ENCODE measurements at places on chromosomes 6 and 20.

- DNase-seq, result no peak
These were observed 2.6 kb downstream of the TFEB start for GRCh38 chr6:41732591-41733359.

DNA sequence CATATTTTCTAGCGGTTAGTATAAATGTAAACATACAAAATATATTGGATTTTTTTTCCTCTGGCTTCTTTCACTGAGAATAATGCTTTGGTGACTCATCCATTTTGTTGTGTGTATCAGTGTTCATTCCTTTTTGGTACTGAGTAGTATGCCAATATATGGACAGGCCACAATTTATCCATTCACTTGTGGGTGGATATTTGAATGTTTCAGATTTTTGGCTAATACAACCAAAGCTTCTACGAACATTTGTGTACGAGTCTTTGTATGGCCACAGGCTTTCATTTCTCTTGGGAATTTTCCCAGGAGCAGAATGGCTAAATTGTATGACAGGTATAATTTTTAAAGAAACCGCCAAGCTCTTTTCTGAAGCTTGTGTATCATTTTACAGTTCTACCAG lies 677.5 kb downstream of the HDGFL1 start:
- no peak for DNase-seq

DNA sequence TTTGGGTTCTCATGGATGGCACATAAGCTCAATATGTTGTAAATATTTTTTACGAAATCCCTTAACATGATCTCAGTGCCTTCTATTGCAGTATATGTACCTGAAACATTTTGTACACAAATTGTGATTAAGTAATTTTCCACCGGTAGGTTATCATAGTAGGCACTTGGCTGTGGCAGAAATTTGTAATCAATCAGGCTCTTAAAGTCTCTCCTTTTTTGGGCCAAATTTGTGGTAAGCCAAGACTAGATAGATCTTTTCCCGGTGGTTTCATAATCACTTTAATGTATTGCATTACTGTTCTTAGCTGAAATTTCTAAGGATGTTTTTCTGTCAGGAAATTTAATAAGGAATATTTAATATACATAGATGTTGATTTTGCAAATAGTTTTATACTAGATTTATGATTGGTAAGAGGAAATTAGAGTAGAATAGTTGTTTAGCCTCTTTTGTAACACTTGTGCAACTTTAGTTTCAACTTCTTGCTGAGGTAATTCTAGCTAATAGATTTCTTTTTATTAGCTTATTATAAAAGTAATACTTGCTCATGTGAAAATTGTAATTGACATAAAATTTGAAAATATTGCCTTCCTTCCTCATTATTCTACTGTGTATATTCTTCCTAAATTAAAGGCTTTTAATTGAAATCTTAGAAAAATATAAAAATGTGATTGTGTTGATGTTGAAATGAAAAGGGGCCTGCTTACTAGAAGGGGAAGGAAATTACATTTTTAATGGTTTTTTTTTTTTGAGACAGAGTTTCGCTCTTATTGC lies 3.2 kb downstream of the PCMT1 start:
- peak; percentile 45 for DNase-seq

GRCh38 chr20:17882834-17883591 lies 85.6 kb downstream of the SNX5 start:
- DNase-seq, result no peak

GRCh38 chr20:46058599-46059281 lies 29.7 kb downstream of the SLC12A5 start:
- DNase-seq, result no peak

GRCh38 chr6:12720310-12720709 lies 3.7 kb downstream of the PHACTR1 start:
- no peak for DNase-seq

GRCh38 chr6:169568314-169569087 lies 133.3 kb downstream of the WDR27 start:
- no peak for DNase-seq

DNA sequence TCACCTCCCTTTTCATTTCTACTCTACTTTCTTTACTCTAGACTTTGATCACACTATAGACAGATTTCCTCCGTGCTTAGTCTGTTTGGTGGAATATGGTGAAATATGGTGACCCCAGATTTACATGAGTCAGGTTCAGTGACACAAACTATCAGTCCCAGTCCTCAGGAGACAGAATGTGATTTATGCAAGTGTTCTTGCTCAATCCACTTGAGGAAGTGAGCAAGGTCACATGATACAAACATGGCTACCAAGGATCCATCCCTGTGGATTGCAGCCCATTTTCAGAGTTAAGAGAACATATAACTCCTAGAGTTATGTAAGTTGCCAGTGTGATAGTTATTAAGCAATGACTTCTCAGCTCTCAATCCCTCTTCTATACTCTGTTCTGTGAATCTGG lies 23.7 kb upstream of the TSHZ2 start:
- DNase-seq, result no peak

DNA sequence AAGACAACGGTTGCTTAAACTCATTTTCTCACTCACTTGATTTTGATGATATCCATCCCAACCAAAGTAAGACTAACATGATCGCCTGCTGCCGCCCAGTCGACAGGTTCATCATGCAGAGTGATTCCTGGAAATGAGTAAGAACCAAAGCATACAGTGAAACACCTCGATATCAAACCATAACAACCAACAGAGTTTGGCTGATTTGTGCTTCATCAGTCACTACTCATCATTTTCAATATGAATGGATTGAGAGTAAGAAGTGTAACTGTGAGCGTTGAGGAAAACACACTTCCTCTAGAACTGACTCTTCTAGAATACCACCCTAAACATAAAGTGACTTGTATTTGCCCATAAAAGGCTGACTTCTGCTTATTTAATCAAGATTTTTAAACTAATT lies 29.2 kb upstream of the ALDH8A1 start:
- no peak for DNase-seq

- no peak for DNase-seq
These were observed 48.0 kb downstream of the MAPK14 start for GRCh38 chr6:36075656-36076055.

DNA sequence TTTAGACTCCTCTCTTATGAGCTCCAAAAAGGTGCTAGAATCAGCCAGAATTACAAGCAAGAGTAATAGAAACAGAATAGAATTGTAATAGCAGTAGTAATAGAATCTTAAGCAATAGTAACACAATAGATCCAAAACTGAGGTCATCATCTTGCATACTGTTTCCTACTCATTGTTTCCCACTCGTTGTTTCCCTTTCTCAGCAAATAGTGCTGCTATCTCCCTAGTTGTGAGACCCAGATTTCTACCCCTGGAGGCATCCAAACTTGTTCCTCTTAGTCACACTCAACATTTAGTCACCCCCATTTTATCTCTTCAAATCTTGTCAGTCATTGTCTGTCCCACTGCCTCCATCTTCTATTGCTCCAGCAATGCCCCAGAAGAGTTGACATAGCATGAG lies 356.9 kb upstream of the MARCKS start:
- DNase-seq, result no peak

DNA sequence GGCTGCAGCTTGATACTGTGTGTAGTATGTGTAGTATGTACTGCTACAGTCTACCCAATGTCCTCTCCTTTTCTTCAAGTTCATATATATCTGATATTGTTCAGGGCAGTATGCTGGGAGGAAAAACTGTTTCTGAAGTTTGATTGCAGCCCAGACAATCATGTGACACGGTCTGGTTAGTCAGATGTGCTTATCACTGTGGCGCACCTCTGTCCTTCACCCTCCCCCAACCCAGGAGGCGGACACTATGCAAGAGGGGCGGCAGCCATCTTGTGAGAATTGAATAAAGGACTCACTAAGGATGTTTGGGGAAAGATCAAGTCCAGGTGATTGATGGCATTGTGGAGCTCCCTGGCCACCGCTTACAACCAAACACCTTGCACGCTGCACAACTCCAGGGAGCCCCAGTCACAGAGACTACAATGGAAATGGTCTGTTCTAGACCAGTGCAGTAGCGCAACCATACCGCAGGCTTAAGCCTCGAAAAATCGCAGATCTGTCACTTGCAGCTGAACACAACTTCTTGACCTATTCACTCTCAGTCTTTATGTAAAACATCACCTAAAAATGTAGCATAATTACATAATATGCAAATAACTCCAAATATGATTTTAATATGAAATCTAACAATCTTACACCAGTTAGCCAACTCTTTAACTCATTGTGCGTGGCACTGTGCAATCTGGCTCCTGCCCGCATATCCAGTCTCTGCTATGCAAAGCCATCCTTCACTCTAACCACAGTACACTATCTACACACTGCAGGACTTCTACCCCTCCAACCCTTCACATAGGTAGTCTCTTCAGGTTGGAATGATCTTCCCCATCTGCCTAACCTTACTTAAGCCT lies 79.3 kb downstream of the VGLL2 start:
- no peak for DNase-seq

DNA sequence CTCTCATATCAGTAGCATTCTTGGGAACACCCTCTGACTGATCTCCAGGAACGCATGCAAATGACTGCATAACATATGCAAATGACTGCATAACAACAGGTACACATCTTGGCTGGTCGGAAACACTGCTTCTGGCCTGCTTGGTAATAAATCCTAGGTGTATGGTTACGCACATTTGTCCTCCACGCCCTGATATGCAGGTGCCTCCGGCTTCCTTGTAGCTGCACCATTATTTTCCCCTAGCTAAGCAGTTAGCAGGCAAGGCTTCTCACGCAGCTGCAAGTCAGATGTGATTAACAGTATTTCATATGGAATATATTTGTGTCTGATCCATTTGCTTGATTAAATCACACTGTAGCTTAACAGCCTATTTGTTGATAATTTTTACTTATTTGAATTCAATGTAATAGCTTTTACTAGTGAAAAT lies 5.9 kb downstream of the RPS6KA2 start:
- no peak for DNase-seq

GRCh38 chr20:313948-314347 lies 11.4 kb upstream of the SOX12 start:
- peak; percentile 73 for DNase-seq

- no peak for DNase-seq
These were observed 68.8 kb upstream of the NNAT start for GRCh38 chr20:37452236-37452635.

DNA sequence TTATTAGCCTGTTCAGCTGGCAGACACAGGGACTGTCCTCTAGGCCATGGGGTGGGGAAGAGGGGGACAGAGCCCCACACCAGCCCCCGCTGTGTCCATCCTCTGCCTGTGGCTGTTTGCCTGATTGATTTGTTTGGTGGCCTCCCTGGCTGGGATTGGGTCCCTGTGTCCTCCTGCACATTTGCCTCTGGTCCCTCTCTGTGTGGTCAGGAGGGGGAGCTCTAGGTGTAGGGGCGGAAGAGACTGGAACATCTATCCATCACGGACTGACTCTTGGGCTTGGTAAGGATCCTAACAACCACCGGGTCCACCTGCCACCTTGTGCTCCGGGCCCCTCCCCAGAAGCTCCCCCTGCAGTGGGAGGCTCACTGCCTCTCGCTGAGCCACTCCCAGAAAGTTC lies 38.4 kb upstream of the CCDC167 start:
- DNase-seq, result no peak

DNA sequence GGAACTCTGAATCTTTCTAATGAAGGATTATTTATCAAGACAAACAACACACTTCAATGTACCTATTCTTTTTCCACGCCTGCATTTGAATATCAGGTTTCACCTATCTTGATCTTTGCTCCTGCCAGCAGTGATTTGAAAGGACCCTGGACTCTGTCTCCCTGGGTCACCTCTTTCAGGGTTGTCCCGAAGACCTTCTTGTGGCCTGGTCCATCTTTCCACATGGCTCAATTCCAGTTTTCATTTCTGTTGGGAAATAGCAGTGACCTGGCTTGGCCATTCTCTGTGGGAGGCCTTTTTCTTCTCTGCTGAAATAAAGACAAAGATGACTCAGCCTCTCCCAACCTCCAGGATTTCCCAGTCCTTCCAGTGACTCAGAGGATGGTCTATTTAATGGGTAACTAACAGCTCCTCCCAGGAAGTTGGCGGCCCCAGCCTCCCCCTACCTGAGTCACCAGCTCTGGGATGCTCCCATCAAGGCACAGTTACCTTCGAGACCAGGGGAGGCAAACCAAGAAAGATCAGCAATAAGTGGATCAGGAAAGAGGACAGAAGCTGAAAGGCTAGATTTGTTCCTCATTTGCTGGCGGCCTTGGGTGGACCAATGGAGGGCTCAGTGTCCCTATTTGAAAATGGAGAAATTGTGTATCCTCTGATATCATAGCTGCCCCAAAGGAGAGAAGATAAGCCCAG lies 120.2 kb upstream of the RNF24 start:
- peak; percentile 97 for DNase-seq

DNA sequence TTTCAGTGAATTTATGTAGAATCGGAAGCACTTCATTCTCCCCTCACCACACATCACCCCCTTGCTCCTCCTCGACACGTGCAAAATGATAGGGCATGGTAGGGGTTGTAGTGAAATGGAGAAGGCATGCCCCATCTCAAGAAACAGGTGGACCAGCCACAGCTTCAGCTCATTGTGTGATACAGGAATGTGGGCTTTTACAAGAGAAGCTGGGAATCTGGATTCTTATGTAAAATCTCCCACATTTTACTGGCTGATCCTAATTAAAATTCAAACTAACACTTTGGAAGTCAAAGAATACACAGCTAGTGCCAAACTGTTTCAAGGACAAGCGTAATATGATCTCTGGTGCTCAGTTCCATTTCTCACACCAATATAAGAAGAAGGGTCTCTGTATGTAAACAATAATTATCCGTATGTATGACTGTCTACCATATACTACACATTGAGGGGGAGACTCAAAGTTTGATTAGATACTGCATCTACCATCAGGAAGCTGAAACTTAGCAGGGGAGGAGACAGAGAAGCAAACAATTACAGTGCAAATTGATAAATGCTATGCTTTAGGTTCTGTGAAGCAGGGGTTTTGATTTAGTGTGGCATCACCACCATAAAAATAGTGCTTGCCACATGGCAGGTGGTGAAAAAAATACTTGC lies 24.3 kb upstream of the KIAA0408 start:
- no peak for DNase-seq

GRCh38 chr6:71499667-71500066 lies 211.1 kb downstream of the OGFRL1 start:
- no peak for DNase-seq

DNA sequence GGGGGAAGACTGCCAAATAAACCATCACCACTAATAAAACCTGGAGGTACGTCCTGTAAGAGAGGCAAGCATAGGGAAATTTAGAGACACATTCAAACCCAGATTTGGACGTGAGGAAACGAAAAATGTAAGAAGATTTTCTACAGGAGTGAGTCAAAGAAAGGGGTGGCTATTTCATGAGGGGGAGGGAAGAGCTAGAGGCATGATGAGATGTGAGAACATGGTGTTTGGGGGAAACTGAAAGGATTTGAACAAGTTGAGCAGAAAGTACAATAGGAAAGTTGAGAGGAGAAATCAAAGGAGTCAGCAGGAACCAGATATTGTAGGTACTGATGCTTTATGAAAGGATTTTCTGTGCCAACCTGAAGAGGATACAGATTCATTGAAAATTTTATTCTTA lies 179.1 kb upstream of the HS3ST5 start:
- no peak for DNase-seq

GRCh38 chr20:8431538-8432434 lies 299.7 kb downstream of the PLCB1 start:
- DNase-seq, result no peak

GRCh38 chr20:39939241-39939865 lies 749.7 kb downstream of the MAFB start:
- peak; percentile 8 for DNase-seq

GRCh38 chr20:16707674-16708073 lies 22.2 kb upstream of the SNRPB2 start:
- DNase-seq, result no peak

GRCh38 chr6:14621518-14621917 lies 503.9 kb downstream of the CD83 start:
- peak; percentile 8 for DNase-seq
